T-helper 2 cell (primary cell): ENCODE measurements at places on chromosomes 7 and 10.

- DNase-seq, result no peak
Observed at GRCh38 chr7:69780379-69780778, 182.1 kb downstream of the AUTS2 start.

- no peak for DNase-seq
Observed at GRCh38 chr10:32600317-32600716, 154.4 kb downstream of the CCDC7 start.

DNA sequence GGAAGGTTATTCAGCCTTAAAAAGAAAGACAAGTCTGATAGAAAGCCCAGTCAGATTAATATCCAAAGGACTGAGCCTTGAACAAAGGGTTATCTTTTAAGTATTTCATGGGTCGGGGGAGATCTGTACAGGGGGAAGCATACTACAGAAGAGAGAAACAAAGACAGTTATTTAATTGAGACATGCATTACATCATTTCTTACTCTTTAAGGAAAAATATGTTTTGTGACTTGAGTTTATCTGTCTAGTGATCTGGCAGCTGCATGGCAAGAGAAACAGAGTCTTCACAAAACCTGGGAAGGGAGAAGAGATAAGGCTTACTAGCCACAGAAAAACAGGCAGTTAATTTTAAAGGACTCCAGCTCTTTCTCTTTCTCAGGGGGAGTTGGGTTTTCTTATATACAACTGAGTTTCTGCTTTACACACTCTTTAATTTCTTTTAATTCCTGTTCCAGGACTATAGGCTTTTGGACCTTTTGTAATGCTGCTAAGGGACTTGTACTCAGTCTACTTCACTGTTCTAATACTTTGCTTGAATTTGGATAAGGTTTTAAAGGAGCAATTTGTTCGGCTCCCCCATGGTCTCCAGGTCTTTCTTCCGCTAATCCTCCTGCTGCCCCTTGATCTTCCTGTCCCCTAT is 20.9 kb upstream of the CYP3A43 start:
- no peak for DNase-seq

- no peak for DNase-seq
Observed at GRCh38 chr7:155843426-155844018, 31.3 kb upstream of the SHH start.
